ENCODE measurements at places on chromosomes 3 and 15. TPM values are rescaled to one million over a fixed set of nuclear protein-coding genes. Genes with fewer than 3 reads are reported as not detected.
A peak's percentile ranks its signal among the peaks of the same experiment; 100 is the strongest.

CDCP1 gene
- total RNA-seq = 0.48 TPM

DNA sequence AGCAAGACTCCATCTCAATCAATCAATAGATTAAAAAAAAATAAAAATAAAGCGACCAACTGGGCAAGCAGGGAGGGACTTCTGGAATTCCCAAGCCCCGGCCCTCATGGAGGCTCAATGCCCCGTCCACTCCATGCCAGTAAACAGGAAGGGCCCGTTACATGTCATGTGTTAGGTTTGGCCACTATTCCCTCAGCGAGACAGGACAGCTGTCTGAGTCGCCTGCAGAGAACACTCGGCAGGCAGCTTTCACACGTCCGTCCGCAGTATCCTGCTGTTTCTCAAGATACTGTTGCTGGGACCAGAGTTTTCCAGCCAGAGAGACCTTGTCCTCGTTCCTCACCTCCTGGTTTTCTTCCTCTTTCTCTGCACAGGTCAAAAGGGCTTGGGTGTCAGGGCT, 18.0 kb downstream of the TMEM44 start:
- no peak for DNase-seq

GRCh38 chr15:31302778-31303725, 23.6 kb upstream of the KLF13 start:
- DNase-seq = peak; percentile 35

DNA sequence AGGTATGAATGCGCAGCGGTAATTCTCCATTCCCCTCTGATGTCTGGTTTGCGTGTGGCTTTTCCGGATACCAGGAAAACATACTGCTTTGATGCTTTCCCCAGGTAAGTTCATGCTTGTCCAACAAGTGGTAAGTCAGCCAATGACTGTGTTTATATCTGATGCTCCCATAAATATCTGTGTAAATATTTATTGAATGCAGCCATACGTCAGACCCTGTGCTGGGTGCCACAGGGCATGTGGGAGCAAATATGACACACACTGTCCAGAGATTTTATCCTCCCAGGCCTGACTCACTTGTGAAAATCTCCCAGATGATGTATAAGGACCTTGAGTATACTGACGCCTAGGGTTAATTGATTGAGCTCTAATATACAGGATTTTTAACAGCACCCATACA, 29.6 kb upstream of the CEMIP start:
- DNase-seq = no peak

All from activated CD4-positive, alpha-beta memory T cell treated with anti-CD3 and anti-CD28 coated beads for 36 hours (primary cell).